ENCODE measurements at places on chromosomes 2 and 18. TPM values are rescaled to one million over a fixed set of nuclear protein-coding genes. Genes with fewer than 3 reads are reported as not detected.

The SIGLEC15 gene
- total RNA-seq, result 0.49 TPM

The INSIG2 gene
- 25.0 TPM for total RNA-seq

The UGT1A4 gene
- not detected for total RNA-seq

The DHRS9 gene
- 4.8 TPM for total RNA-seq

The FOXD4L1 gene
- 0.21 TPM for total RNA-seq

The COMMD1 gene
- 57.8 TPM for total RNA-seq
